PC-9 (cell line): ENCODE measurements at places on chromosomes 6 and 20. TPM values are rescaled to one million over a fixed set of nuclear protein-coding genes. Genes with fewer than 3 reads are reported as not detected.

GRCh38 chr6:37320646-37321045, 33.1 kb upstream of the RNF8 start:
- H3K27me3 ChIP-seq, result no peaks in the 10 kb centered on the region
- H3K4me1 ChIP-seq, result peaks cover 20% of the 10 kb centered on the region
- no peak for DNase-seq
- peak overlapping the region; percentile 56; the same call in 1 of the 2 replicates for H3K27ac ChIP-seq
- H3K36me3 ChIP-seq, result peaks cover 21% of the 10 kb centered on the region; the same call in 1 of the 2 replicates

TEAD3 gene
- 33.1 and 40.1 TPM in 2 replicates for total RNA-seq

DNA sequence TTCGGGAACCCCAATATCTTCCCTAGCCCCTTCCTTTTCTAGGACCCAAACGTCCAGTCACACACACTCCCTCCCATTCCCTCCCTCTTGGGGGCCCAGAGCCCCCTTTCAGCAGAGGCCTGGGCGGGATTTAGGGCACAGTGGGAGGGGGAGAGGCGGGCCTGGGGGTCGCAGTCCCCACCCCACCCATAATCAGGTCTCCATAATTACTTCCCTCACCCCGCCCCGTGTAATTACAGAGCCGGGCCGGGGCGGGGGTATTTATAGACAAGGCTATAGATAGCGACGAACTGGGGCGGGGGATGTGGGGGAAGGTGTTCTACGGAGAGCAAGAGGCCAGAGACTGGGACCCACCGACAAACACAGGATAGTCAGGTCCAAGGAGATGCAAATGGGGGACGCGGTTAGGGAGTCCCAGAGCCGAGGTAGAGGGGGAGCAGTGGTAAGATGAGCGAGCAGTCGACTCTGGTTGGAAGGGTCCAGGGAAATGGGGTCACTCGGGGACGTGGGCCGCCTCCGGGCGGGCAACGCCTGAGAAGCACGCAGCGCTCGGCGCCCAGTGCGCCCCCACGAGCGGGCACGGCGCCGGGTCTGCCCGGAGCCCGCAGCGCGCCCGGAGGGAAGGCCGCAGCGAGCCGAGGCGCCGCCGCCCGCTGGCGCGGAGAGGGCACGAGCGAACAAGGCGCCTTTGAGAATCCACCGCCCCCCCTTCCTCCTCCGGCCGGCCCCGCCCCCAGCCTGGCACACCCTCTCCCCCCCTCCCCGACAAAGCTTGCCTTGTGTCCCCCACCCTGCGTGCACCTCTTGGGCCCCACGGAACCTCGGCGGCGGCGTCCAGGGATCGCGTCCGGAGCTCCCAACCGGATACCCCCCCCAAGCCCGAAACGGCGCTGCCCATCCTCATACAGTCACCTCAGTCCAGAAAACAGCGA, 670 bp upstream of the COL11A2 start:
- H3K4me1 ChIP-seq, result no peaks in the 10 kb centered on the region
- no peak overlapping the region for H3K27ac ChIP-seq
- no peak for DNase-seq
- H3K27me3 ChIP-seq, result no peaks in the 10 kb centered on the region
- no peak overlapping the region for H3K4me3 ChIP-seq
- H3K36me3 ChIP-seq, result peaks cover 12% of the 10 kb centered on the region; the same call in 1 of the 2 replicates

- no peaks in the 10 kb centered on the region for H3K27me3 ChIP-seq
- H3K4me3 ChIP-seq, result no peak overlapping the region
- no peak overlapping the region for H3K27ac ChIP-seq
Measured at GRCh38 chr6:22057962-22058361, 238.9 kb downstream of the PRL start.

- peaks cover 47% of the 10 kb centered on the region for H3K4me1 ChIP-seq
- peak overlapping the region; percentile 70 for H3K27ac ChIP-seq
- DNase-seq, result peak; percentile 87
- no peaks in the 10 kb centered on the region for H3K36me3 ChIP-seq
- H3K27me3 ChIP-seq, result no peaks in the 10 kb centered on the region
Measured at GRCh38 chr20:1415667-1416468, 23.0 kb upstream of the FKBP1A start.

CAP2 gene
- total RNA-seq, result 10.0 and 12.0 TPM in 2 replicates
